CD4-positive, alpha-beta T cell treated with Interleukin-15 for 1 hour (primary cell): ENCODE measurements at places on chromosomes 2 and 18.

DNA sequence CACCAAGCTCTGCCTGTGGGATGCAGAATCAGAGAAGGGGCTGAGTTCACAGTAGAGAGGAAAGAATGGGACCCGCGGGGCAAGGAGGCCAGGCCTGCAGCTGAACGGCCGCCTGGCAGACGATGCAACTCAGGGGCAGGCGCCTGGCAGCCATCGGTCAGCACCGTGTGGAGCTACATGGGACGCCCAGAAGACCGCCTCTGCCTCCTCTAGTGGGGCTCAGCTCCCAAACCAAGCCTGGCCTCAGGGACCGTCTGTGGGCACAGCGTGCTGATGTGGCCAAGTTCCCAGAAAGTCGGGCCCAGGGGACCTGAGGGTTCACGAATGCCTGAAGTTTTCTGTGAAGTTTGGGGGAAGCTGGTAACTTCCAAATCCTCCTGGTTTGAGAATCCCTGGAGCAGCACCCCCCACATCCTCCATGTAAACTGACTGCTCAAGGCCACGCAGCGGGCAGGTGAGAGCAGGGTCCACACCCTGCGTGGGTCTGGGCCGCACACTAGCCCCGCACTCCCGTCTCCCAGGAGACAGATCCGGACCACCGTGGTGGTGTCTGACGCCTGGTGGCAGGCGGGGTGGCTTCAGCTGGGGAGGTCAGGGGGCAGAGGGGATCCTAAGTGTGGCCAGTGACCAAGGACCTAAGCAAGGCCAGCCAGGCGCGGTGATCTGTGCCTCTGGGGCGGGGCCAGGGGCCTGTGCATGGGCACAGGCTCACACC lies 14.6 kb downstream of the SNORC start:
- no peak for DNase-seq

DNA sequence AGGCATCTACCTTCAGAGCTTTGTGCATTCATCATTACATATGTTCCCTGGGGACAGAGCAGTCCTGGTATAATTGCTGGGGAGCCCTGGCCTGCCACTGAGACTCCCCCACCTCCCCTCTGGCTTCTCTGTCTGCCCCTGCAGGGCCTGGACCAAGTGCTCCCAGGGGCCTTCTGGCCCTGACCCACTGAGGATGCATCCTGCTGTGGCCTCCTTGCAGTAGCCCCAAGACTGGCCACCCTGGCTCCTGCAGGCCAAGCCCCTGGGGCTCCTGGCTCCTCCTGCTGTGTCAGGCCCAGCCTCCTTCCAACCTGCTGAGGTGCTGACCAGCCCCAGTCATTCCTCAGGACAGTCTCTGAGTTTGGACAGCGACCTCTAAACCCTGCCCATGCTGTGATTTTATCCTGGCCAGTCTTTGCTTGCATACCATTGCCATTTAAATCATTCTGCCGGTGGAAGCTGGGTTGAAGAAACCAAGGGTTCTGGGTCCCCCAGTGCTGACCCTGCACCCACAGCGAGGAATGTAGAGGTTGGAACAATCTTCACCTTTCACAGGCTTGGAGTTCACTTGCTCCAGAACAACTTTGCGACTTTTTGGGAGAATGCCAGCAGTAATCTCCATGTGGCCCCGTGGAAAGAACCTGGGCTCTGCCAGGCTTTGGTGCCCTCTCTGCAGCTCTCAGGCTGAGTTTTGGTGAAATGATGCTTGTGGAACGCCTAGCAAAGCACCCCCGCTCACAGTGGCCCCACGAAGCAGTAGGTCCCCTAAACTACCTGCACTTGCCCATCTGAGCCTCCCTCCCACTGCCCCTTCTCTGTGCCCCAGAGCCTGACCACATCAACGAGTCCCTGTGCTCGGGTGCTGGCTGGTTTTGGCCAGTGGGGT lies 167.3 kb upstream of the GLI2 start:
- DNase-seq: no peak

- DNase-seq: no peak
Observed at GRCh38 chr2:84838434-84839145, 42.3 kb downstream of the TRABD2A start.

- no peak for DNase-seq
Observed at GRCh38 chr18:42675810-42676209, 439.7 kb downstream of the RIT2 start.

DNA sequence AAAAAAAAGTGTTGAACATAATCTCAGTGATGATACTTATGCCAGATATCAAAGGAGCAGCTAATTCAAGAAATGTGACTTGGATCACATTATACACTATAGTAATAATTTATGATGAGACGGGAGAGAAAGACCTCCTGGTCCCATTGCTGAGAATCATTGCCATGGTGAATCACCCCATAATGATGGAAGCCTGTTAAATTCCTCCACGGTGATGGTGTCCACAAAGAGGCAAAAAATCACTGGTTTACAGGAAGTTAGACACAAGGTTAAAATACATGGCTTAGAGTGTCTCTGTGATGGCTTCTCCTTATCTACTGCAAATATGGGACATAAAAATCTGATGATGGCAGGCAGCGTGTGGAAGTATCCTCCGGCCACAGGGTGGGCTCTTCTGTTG lies 210.0 kb downstream of the CDH2 start:
- no peak for DNase-seq

DNA sequence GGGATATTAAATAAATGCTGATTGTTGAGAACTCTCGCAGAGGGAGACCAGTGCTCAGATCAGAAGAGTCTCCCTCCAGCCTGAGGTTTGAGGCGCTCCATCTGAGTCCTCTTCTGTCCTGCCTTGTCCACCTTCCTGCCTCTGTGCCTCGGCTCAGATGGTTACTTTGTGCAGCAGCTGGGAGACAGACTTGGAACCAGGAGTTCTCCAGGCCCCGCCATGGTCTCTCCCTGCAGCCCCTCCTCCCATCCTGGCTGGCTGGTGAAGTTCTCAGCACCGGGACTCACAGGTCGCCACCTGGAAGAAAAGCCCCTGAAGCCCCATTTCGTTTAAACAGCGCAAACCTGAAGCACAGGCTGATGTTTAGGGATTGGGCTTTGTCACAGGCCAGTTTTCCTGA lies 60.6 kb downstream of the DDX1 start:
- no peak for DNase-seq

DNA sequence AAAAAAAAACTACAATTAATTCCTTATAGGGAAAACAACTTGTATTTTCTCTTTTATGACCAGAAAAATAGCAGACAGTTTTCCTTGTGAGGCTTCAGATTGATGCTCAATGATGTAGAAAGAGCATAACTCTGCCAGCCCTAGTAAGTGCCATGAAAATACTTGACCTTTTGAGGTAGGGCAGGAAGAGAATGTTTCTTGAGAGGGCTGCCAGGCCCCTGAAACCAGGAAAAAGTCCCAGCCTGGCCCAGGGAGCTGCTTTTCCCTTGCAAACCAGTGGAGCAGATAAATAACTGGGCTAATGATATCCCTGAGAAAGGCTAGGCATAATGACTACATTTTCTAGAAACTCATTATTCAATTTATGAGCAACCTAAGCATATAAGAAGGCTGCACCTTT lies 126.8 kb downstream of the SLC8A1 start:
- DNase-seq: no peak

DNA sequence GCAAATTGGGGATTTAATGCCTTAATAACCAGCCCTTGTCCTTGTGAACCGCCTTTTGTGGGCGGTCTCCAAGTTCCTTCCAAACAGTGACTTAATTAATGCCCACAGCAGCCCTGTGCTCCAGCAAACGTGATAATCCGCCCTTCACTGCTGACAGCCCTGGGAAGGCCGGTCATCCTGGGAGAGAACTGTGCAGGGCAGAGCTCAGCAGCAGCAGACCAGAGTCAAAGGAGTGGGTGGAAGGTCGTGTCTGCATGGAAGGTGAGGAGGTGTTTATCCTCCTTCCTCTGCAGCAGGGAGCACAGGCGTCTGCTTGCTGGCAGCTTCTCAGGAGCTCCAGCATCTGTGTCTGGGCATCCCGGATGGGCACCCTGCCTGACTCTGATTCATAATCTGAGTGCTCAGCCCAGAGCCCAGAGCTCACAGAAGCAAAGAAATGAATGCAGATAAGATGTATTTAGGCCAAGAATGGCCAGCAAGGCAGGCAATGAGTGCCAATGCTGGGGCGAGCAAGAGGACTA lies 270.0 kb upstream of the PXDN start:
- no peak for DNase-seq

- no peak for DNase-seq
Observed at GRCh38 chr2:14551069-14551468, 81.4 kb upstream of the LRATD1 start.

DNA sequence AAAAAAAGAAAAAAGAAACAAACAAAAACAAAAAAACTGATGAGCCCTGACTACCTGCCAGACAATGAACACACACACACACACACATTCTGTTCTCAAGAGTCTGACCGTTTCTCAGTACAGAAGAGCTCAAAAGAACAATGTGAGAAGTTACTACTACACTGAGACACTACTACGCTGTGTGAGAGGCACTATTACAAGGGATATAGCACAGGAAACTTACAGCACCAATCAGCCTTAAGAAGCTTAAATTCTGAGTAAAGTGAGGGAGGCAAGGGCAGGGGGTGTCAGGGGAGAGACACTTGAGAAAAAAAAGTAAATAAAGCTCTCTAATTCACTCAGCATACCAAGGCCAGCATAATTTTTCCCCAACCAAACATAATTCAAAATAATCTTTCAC lies 32.5 kb downstream of the WDR33 start:
- no peak for DNase-seq

- DNase-seq: no peak
Observed at GRCh38 chr2:211077216-211077767, 520.9 kb downstream of the CPS1 start.
